CD4-positive, alpha-beta T cell treated with Interleukin-6 for 4 hours (primary cell): ENCODE measurements at places on chromosomes 12 and 14.

GRCh38 chr14:101849125-101849524, 87.6 kb downstream of the PPP2R5C start:
- no peak for DNase-seq

GRCh38 chr14:23580948-23581281, 2.3 kb upstream of the JPH4 start:
- DNase-seq = no peak

DNA sequence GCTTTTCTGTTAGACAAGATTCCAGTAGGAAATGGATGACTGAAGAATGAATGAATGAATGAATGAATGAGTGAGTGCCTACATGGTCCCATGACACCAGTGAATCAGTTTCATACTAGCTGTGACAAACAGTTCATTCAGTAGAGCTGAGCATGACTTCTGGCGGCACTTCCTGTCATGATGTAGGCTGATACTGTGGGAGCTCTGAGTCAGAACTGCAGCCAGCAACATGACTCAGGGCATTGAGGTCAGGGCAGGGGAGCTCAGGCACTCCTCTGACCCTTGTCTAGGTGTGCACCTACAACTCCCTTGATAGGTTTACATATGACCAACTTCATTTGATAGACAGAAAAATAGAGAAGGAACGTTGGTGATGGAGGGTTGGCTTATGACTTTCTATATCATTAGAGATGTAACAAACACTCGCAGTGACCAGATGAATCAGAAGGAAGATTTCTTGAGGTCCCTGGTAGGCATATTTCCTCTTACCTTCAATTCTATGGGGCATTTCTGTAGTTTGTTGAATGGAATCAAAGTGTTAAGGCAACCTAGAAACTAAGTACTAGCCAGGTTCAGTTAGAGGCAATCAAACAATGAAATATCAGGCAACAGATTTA, 139.3 kb upstream of the ARHGAP5 start:
- peak; percentile 70 for DNase-seq

GRCh38 chr12:41055875-41056577, 132.1 kb upstream of the PDZRN4 start:
- DNase-seq = no peak

GRCh38 chr14:52987514-52987913, 36.7 kb upstream of the FERMT2 start:
- no peak for DNase-seq

DNA sequence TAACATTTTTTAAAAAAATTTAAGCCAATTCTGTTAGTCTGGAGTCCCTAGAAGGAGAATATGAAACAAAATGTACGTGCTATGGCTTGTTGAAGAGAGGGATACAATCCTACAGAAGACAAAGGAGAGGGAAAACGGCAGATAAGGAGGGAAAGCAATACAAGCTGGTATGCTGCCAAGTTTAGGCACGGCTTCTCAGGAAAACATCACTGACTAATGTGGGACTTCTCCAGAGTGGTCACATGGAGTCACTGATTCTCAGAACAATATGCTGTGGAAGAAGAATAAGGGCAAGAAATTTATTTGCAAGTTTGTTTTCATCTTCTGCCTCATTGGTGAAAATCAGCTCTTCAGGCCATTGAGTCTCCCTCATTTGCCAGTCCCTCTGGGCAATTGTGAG, 22.9 kb upstream of the NR1H4 start:
- DNase-seq = no peak

- no peak for DNase-seq
Observed at GRCh38 chr14:100476012-100476822, 111.0 kb downstream of the BEGAIN start.

- DNase-seq = no peak
Observed at GRCh38 chr12:21985155-21985554, 43.9 kb upstream of the ABCC9 start.

GRCh38 chr12:27359578-27360340, 27.1 kb downstream of the BMAL2 start:
- no peak for DNase-seq

- DNase-seq = no peak
Observed at GRCh38 chr14:75723716-75724115, 62.7 kb downstream of the TTLL5 start.

DNA sequence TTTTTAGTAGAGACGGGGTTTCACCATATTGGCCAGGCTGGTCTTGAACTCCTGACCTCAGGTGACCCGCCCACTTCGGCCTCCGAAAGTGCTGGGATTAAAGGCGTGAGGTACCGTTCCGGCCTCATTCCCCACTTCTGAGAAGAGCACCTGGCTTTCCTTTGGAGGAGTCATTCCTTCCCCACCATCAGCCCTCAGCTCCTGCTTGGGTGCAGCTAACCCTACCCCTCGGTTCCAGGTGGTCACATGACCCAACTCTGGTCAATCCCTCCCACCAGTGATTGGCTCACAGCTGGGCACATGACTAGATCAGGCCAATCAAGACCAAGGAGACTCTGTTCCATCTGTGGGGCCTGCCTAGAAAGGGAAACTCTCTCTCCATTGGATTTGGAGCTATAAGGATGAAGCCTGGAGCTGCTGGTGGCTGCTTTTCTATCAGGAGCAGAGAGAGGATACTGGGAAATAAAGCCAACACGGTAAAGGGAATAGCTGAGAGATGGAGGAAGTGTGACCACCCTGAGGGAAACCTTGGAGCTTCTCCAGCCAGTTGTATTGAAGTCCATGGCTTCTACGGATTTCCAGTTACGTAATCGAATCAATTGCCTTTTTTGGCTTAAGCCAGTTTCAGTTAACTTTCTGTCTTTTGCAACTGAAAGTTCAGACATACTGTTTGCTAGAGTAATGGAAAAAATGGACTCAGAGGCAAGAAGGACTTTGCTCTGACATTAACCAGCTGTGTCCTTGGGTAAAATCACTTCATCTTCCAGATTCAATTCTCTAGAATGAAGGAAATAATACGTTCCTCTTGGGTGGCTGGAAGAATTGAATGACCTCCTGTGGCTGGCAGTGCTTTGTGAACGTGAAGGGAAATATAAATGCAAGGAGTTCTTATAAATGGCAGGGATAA, 19.7 kb upstream of the IFT81 start:
- DNase-seq = no peak

GRCh38 chr14:82425261-82425660, 891.6 kb upstream of the SEL1L start:
- DNase-seq = no peak

- DNase-seq = no peak
Observed at GRCh38 chr14:72876005-72876709, 17.7 kb downstream of the DPF3 start.
